ENCODE measurements at places on chromosomes 16 and 17. TPM values are rescaled to one million over a fixed set of nuclear protein-coding genes. Genes with fewer than 3 reads are reported as not detected.

The FBXO39 gene
- not detected for polyA plus RNA-seq

The NTN1 gene
- 5.2 TPM for polyA plus RNA-seq

The TBX6 gene
- 1.1 TPM for polyA plus RNA-seq

The IGFALS gene
- polyA plus RNA-seq: 1.5 TPM

The RAB11FIP4 gene
- 14.9 TPM for polyA plus RNA-seq

The PPY gene
- polyA plus RNA-seq: 0.34 TPM

The CCL7 gene
- polyA plus RNA-seq: not detected

The CALB2 gene
- polyA plus RNA-seq: 1.3 TPM

The HCFC1R1 gene
- polyA plus RNA-seq: 81.3 TPM

GRCh38 chr16:48361540-48362144 lies 23.6 kb downstream of the SIAH1 start:
- no peak for DNase-seq

GRCh38 chr17:41697122-41697962 lies 8.7 kb downstream of the EIF1 start:
- DNase-seq: no peak

- DNase-seq: no peak
Measured at GRCh38 chr17:77363821-77364361, 223.1 kb downstream of the SEC14L1 start.

- no peak for DNase-seq
Measured at GRCh38 chr17:64657610-64658125, 4.4 kb downstream of the SMURF2 start.

- DNase-seq: no peak
Measured at GRCh38 chr17:38970128-38970527, 2.9 kb upstream of the FBXO47 start.

DNA sequence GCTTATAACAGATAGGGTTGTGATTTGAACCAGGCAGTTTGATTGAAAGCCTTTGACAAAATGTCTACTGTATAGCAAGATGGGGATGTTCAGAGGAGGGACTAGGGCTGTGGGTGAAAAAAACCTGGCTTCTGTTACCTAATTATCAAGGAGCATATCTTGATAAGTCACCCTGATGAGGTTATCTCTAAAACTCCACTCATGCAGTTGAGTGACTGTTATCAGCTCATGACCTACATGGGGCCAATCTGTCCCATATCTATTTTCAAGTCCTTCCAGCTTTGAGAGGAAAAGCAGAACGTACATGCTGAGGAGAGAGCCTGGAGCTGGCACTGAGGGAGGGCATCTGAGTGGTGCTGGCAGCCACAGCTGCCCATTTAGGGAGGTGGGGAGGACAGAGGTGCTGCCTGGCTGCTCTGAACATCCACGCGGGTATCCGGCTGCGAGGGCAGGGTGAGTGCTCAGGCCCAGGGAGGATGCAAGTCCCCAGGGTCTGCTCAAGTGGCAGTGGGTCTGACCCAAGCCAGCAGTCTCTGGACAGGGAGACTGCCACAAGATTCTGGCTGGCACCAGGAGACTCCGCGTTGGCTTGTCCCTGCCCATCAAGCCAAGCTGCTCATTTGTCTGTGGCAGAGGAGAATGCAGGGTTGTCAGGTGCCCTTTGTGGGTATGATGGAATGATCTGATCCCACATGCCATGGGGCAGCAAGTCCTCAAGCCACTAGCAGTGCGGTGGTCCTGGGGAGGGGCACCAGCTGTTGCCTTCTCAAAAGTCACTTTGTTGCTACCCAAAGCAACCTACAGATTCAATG lies 29.2 kb downstream of the ATPAF2 start:
- DNase-seq: no peak

DNA sequence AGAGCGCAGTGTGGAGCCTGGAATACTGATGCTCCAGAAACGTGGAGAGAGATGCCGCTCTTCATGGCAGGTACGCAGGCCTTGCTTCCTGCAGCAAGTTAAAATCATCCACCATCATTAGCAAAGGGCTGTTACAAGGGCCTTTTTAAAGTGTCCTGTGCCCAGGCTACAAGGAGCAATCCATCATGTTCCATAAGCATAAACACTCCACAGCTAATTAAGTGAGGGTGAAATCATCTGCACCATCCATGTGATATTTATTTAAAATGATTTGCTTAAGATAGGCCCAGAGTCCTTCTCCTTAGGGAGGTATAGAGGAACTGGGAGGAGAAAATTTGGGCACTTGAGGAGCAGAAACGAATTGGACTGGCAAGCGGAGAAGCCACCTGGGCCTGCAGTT lies 372.1 kb downstream of the XYLT1 start:
- DNase-seq: no peak

GRCh38 chr16:85127379-85127723 lies 15.1 kb upstream of the CIBAR2 start:
- no peak for DNase-seq

DNA sequence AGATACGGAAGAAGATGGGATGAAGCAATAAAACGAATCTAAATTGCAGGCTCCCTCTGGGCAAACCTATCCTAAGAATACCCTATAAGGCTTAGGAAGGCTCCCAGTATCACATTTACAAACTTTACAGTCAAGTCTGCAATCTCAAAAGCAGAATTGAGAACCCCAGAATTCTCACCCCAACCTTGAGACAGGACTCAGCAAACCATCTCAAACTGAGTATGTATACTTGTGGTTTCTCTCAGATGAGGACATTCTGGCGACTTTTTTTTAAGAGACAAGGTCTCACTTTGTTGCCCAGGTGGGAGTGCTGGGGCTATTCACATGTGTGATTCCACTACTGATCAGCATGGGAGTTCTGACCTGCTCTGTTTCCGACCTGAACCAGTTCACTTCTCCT lies 19.3 kb upstream of the ITGA2B start:
- DNase-seq: no peak

GRCh38 chr16:30805370-30806169 lies 18.6 kb upstream of the ZNF629 start:
- no peak for DNase-seq

DNA sequence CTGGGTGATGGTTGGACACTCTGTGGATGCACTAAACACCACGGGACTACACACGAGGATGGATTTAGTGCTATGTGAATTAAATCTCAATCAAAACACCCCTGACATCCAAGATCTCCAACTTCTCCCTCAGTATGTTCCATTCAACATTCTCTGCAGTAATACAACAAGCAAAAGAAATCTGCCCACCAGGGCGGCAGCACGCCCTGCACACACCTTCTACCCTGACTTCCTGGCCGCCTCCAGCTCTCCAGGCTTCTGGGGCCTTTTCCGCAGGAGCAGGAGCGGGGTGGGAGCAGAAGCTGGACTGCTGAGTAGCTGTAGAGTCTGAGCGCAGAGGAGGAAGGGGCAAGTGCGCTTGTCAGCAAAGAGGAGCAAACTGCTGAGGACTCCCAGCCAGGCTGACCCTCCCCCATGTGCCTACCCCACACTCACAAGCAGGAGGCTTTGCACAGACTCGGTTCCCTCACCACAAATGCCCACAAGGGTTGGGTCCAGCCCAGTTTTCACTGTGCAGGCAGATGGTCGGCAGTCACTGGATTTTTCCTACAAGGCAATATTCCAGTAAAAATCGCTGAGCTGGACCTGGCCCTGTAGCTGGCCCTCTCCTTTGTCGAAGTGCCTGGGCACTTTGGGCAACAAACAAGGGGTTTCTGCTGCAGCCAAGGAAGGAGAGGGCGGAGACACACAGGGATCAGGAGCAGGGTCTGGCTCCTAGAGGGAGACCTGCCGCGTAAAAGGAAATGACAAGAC lies 22.8 kb downstream of the ZDHHC7 start:
- no peak for DNase-seq

- DNase-seq: no peak
Measured at GRCh38 chr16:67959536-67960329, 8.7 kb downstream of the SLC12A4 start.

GRCh38 chr16:30805056-30805369 lies 18.0 kb upstream of the ZNF629 start:
- DNase-seq: no peak

- DNase-seq: no peak
Measured at GRCh38 chr16:74020095-74020670, 276.4 kb upstream of the PSMD7 start.

- DNase-seq: no peak
Measured at GRCh38 chr17:63039899-63040602, 74.0 kb downstream of the TANC2 start.

DNA sequence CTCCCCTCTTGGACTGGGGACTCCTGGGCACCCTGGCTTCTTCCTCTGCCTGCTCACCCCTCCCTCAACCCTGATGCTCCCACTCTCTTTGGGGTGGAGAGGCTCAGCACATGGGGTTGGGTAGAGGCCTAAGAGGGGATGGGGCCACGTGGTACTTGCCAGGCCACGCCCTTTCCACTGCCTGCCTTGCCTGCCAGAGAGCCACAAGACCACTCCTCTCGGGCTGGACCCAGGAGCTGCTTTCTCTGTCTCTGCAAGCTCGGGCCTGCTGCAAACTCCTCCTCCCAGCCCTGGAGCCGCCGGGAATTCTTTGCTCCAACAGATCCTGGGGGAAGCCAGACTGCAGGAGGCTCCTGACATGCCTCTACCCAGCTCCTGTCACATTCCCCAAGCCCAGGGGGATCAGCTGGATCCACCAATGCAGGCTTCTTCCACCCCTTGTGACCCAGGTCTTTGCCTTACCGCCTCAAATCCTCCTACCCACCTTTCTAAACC lies 11.8 kb downstream of the DLX4 start:
- DNase-seq: no peak

DNA sequence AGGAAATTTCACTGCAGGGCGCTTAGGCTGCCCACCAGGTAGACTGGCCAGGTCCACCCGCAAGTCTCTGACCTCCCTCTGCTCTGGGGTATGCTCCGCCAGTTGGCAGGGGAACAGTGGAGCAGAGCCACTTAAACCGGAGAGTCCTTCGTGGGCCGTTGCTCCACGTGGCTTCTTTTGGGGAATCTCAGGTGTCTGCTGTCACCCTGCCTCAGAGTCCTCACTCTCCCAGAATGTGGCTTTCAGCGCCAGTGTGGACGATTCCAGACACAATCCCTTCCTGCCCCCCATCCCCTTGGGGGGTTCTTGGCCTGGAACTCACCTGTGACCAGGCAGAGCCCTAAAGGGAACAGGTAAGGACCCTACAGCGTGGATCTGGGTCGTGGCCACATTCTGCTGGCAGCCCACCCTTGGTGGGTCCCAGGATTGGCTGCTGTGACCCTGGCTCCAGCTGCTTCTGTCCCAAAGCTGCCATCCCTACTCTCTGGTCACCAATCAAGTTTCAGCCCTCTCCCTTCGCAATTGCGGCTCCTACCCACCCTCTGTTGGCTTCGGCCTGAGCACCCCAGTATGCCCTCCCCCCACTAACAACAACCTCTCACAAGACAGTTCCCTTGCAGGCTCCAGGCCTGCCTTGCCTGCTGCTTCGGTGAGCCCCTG lies 22.2 kb downstream of the DHRS7C start:
- no peak for DNase-seq

DNA sequence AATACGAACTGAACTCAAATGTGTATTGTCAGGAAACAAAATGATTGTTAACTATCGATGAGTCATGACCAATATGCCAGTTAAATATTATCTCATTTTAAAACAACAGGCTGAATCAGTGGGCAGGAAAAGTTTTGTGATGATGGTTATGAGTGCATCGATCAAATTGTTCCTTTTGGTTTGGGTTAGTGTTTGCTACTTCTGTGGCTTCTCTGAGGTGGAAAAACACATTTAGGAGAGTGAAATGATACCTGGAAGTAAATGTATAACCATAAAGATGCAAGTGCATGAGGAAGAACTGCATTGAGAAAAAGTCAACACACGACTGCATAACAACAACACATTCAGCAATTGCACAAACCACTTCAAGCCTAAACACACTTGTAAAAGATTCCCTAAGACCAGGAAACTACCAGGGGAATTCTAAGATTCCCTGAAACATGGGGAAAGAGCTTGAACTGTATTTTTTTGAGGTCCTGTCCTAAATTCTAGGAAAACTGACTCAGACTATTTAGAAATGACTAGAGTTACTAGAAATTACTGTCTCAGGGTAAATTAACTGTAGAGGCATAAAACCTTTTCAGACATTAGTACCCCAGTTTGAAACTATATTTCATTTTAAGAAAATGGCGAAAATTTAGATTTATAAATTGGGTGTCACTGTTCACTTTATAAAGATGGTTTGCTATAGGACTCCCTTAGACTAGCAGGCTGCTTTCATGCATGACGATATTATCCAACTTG lies 44.8 kb downstream of the CDYL2 start:
- DNase-seq: no peak

- DNase-seq: no peak
Measured at GRCh38 chr16:75416904-75417565, 16.3 kb downstream of the CFDP1 start.

- DNase-seq: no peak
Measured at GRCh38 chr17:27743281-27743885, 56.9 kb downstream of the NOS2 start.

GRCh38 chr17:57874058-57874419 lies 24.2 kb upstream of the MRPS23 start:
- DNase-seq: no peak

- DNase-seq: no peak
Measured at GRCh38 chr16:54063279-54063773, 223.3 kb downstream of the IRX3 start.

All from left renal pelvis (tissue), 4 donors.